HEK293T (cell line): ENCODE measurements at places on chromosomes 5 and 9.

GRCh38 chr5:125455041-125455440 is 708.6 kb upstream of the ZNF608 start:
- DNase-seq: no peak

GRCh38 chr9:11973011-11973410 is 720.2 kb upstream of the TYRP1 start:
- no peak for DNase-seq

DNA sequence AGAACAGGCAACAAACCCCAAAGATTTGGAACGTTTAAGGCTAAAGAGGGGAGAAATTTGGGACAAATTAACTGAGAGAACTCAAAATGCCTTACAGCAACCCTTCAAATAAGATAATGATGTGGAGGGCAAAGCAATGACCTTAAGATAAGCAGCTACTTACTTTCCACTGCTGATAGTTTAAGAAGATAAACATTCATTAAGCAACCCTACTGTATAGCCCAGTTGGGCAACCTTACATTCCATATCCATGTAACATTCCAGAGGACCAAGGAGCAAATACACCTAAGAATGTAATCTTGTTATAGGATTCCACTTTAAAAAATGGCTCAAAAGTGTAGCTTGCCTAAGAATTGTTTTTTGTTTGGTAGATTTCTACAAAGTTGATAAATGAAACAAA is 14.8 kb downstream of the ETF1 start:
- no peak for DNase-seq

GRCh38 chr5:3593771-3594509 is 1.7 kb upstream of the IRX1 start:
- DNase-seq: no peak

DNA sequence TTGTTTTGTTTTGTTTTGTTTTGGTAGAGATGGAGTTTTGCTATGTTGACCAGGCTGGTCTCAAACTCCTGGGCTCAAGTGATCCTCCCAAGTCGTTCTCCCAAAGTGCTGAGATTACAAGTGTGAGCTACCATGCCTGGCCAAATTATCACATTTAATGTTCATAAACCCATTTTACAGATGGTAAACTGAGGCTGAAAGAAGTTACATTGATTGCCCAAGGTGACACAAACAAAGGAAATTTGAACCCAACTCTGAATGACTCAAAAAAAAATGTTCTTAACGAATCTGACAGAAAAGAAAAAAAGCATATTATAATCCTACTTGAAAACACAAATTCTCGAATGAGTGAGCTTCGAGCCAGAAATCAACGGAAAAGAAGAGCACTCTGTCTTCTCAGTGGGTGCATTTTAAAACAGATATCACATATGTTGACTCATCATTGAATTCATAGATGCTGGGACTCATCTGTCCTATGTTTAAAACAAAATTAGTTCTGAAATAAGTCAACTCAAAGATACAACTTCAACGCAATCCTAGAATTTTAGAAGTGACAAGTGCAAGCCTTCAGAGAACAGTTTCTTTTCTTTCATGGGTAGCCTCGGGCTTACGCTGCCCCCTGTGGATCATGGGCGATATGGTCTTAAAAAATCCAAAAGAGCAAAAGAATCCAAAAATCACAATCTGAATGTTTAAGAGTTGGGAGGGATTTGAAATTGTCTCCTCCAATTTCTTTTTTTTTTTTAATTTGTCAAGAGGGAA is 28.4 kb downstream of the TIMD4 start:
- peak; percentile 10 for DNase-seq

DNA sequence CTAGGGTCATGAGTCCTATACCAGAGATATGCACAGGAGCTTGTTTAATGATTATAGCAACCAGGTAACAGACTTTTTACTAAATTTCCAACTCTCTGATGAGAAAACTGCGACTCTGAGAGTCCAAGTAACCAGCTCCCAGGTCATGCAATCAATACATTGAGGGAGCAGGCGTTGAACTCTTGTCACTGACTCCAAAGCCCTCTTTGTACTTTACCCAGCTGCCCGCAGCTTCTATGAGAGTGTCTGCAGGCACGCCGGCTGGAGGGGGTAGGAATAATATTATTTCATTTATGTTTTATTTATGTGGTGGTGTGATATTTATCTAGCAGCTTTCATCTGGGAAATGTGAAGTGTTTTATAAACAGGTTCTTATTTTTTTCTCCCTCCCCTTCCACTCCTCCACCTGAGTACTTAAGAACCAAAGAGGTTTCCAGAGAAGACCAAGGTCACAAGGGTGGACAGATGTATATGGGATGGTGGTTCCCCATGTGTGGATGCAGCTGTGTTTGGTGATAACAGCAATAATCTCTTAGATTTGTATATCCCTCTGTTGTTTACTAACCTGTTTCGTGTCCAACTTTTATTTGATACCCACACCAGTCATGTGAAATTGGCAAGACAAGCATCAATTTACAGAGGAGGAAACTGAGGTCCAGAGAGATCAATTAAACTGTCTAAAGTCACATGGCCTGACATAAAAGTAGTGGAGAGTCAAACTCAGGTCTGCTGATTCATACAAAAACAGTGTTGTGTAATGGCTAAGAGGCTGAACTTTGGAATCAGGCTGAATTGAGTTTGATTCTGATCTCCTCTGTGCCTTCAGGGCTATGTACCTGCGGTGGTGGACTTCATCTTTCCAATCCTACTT is 140.2 kb upstream of the TRIM32 start:
- DNase-seq: no peak

DNA sequence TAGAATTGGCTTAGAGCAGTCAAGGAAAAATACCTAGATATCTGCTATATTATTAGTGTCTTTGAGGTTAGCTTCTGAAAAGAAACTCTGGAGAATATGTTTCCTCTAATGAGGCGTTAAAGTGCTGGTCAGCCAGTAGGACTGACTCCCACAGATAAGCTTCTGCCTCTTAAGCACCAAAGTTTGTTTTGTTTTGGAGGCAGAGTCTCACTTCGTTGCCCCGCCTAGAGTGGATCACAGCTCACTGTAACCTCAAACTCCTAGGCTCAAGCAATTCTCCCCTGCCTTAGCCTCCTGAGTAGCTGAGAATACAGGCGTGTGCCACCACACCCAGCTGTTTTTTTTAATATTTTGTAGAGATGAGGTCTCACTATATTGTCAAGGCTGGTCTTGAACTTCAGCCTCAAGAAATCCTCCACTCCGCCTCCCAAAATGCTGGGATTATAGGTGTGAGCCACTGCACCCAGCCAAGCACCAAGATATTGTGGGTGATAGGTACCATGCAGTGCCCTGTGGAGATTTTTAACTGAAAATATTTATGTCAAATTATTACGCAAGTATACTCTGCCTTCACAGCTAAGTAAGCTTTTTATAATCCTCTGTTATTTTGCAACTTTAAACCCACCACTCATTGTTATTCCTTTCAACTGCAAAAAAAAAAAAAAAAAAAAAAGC is 24.7 kb upstream of the TMEM171 start:
- no peak for DNase-seq

GRCh38 chr9:2560180-2560579 is 61.4 kb upstream of the VLDLR start:
- no peak for DNase-seq

- no peak for DNase-seq
Measured at GRCh38 chr9:76022317-76022716, 131.8 kb downstream of the PCSK5 start.

DNA sequence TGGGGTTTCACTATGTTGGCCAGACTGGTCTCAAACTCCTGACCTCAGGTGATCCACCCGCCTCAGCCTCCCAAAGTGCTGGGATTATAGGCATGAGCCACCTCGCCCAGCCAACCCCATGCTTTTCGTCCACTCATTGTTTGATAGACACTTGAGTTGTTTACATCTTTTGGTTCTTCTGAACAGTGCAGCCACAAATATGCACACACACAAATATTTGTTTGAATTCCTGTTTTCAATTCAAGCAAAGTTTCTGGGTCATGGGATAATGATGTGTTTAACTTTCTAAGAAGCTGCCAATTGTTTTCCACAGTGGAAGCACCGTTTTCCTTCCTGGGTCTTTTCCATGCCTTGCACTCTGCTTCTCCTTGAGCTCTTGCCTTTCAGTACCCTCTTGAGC is 6.8 kb upstream of the PAEP start:
- DNase-seq: no peak

GRCh38 chr9:114962809-114963208 is 32.4 kb upstream of the TNFSF8 start:
- DNase-seq: no peak

DNA sequence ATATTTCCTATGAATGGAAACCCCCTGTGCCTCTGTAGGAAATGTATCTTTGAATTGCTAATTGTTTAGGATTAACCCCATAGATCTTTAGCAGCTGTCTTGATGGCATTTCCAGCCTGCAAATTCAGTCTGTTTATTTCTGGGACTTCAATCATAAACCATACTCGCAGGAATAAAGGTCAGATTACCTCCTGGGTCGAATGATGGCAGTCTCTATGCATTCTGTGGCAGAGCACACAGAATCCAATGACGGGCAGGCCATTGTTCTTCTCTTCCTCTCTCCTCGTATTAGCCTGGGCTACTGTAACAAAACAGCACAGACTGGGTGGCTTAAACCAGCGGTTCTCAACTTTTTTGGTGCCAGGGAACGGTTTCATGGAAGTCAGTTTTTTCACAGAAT is 199.9 kb downstream of the PCSK5 start:
- no peak for DNase-seq

DNA sequence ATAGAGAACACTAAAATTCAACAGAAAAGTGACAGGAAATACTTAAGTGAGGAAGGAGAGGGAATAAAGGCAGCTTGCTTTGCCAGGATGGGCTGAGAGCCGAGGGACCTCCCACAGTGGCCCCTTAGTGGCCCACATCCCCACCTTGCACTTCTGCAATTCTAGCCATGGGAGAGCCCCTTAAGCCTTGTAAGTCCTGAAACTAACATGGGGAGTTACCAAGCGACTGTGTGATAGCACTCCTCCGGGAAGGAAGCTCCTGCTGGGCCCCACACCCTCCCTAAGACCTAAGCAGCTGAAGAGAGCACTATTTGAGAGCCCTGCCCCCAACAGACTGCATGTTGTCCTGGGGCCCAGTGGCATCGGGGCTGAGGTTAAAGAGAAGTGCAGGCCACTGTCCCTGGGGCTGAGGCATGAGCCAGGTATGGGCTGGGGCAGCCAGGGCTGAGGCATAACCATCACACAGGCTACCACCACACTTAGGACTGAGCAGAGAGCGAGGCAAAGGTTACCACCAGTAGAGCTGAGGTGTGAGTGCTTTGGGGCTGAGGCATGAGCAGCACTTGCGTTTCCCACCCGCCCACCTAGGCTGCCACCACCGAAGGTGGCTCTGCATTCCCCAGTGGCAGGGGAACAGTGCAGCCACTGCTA is 301.8 kb upstream of the TRPC7 start:
- no peak for DNase-seq

DNA sequence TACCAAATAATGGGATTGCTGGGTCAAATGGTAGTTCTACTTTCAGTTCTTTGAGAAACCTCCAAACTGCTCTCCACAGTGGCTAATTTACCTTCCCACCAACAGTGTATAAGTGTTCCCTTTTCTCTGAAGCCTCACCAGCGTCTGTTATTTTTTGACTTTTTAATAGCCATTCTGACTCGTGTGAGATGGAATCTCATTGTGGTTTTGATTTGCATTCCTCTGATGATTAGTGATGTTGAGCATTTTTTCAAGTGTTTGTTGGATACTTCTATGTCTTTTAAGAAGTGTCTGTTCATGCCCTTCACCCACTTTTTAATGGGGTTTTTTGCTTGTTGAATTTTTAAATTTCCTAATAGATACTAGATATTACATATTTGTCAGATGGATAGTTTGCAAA is 28.4 kb upstream of the SUSD1 start:
- DNase-seq: no peak

DNA sequence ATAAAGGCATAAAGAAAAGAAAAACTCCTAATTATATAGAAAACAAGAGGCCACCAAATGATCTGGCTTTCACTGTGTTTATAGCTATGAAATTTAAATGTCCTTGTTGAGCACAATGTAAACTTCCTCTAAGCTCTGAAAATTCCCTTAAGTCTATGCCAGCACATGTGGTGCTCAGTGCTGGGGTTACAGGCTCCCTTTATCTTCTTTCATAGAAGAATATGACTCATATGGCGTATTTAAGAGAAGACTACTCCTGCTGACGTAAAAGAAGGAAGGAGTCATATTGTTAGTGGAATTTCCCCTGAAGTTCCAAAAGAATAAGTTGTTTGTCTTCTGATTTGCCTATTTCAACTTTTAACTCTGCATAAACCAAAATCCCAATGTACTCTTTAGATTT is 30.4 kb downstream of the RNF145 start:
- no peak for DNase-seq

GRCh38 chr5:6631441-6631840 is 1.4 kb downstream of the NSUN2 start:
- no peak for DNase-seq

GRCh38 chr9:31519011-31519410 is 865.4 kb upstream of the ACO1 start:
- DNase-seq: no peak

GRCh38 chr5:141182248-141182647 is at the start of gene PCDHB16:
PCDHB16 (plus strand) TSS chr5:141182387; CDS start chr5:141182560, 173 bp downstream.
- peak; percentile 14 for DNase-seq

DNA sequence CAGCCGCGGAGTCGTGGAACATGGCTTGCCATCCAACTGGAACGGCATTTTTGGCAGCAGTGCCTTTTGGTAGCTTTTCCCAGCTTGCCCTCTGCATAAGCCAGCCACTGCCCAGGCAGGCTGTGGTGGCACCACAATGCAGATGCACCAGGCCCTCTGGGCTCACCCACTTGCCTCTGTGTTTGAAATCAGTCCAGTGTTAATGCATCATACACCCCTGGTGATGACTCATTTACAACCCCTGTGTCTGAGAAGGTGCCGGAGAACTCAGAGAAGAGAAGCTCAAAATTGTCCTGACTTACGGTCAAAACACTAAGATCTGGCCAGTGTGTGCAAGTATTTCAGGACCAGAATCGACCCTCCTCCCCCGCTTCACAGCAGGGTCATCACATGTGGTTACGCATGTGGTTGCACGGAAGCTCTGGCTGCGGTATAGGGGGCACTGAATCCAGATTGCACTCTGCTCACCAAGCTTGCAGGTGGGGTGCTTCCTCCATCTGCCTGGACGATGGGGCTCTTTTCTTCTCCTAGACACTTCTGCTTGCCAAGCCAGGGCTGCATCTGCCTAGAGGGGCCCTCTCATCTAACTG is 66.5 kb upstream of the SMIM15 start:
- no peak for DNase-seq

- DNase-seq: no peak
Measured at GRCh38 chr5:142725231-142726187, 39.6 kb upstream of the FGF1 start.

GRCh38 chr9:38434853-38435252 is 10.6 kb upstream of the IGFBPL1 start:
- no peak for DNase-seq

- DNase-seq: no peak
Measured at GRCh38 chr5:78472469-78473106, 112.2 kb downstream of the SCAMP1 start.

- no peak for DNase-seq
Measured at GRCh38 chr5:54764102-54765090, 221.0 kb downstream of the ESM1 start.
